ENCODE measurements at places on chromosomes 7 and 10. TPM values are rescaled to one million over a fixed set of nuclear protein-coding genes. Genes with fewer than 3 reads are reported as not detected.

The FUOM gene
- 17.9 TPM for polyA plus RNA-seq

The KRIT1 gene
- polyA plus RNA-seq: 45.7 TPM

The SLC18A3 gene
- not detected for polyA plus RNA-seq

The ERVW-1 gene
- 2.1 TPM for polyA plus RNA-seq

GRCh38 chr7:18445483-18445882 is 50.1 kb upstream of the HDAC9 start:
- DNase-seq: no peak

DNA sequence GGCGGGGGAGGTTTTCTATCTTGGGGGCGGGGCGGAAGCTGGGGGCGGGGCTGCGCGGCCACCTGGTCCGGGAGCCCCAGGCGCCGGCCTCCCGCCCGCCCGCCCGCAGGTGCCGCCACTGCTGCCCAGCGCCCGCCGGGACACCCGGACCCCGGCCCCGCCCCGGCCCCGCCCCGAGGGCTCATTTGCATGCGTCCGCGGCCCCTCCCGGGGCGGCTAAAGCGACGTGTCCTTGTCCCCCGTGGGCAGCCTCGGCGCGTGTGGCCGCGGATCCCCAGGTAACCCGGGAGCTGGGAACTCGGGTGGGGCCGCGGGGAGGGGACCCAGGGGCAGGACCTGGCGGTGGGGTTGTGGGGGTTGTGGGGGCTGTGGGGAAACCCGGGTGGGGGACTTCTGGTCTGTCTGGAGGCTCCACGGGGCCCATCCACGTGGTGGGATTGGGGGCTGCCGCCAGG is at the start of gene BHLHA15:
Gene BHLHA15 (plus strand): TSS at position 219 of the 455 bp plus-strand sequence. CDS start 871 bp downstream, outside the sequence.
- DNase-seq: no peak

GRCh38 chr10:125124907-125125306 is 35.5 kb downstream of the CTBP2 start:
- no peak for DNase-seq

- no peak for DNase-seq
Measured at GRCh38 chr7:81367326-81367931, 402.4 kb downstream of the HGF start.

- DNase-seq: no peak
Measured at GRCh38 chr7:25643770-25644394, 415.6 kb upstream of the NPVF start.

- no peak for DNase-seq
Measured at GRCh38 chr7:55546814-55547213, 25.5 kb downstream of the VOPP1 start.

DNA sequence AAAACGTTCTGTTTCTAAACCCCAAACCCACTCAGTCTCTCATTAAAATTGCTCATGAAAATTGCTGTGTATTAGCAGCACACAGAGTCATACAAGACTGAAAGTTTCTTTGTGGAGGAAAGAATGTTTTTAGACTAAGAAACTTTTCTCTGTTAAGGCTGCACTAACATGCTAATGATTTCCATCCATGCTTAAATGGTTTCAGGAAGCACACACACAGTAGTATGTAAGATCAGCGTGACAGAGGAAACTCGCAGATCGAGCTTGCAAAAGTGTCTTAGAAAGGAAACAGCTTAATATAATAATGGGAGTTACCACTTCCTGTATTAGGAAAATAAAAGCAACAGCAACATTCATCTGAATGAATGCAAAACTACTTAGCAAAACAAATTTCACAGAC is 112.7 kb downstream of the ICA1 start:
- no peak for DNase-seq

- no peak for DNase-seq
Measured at GRCh38 chr10:74342991-74343390, 192.0 kb downstream of the ADK start.
